ENCODE measurements at places on chromosomes 1 and 21.
A peak's percentile ranks its signal among the peaks of the same experiment; 100 is the strongest.

GRCh38 chr1:213164561-213164960 is 113.5 kb downstream of the RPS6KC1 start:
- no peak for DNase-seq

GRCh38 chr1:245054507-245055270 is 100.1 kb upstream of the KIF26B start:
- DNase-seq = no peak

GRCh38 chr1:172089768-172090510 is 248.6 kb downstream of the DNM3 start:
- peak; percentile 81 for DNase-seq

GRCh38 chr1:40130892-40131291 is 30.3 kb upstream of the RLF start:
- DNase-seq = no peak

Measured in upper lobe of right lung (tissue), 1 donor.